ENCODE measurements at places on chromosomes 2 and 18.

DNA sequence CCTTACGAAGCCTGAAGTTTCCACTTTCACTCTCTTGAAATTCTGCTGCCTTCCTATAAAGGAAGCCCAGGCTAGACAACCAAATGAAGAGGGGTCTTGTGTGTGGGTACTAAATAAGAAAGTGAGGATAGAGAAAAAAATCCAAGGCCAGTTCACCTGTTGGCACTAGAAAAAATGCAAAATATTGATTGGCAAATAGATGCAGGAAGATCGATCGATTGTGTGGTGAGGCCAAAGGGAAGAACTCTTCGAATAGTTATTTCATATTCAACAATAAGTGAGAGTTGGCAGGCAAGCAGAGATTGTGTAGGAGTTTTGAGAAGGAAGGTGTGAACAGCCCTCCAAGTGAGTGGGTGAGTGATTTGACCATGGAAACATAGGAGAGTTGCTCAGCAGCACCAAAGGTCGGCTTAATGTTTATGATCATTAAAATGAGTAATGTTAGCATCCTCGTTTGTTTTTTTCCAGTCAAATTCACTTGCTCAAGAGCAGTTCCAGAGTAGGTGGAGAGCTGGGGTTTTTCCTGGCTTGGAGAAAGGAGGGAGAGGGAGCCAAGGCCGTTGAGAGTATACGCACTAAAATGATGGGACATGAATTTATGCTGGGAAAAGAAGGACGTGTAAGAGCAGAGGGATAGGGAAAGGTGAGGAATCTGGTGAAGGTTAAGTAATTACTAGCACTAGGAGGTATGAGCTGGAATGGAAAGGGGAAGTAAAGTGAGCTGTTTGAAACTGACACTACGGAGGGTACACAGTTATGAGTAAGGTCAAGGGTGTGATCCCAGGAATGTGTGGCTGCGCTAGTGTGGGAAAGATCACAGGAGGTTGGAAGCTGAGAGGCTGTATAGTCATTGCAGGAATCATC is 1.1 kb upstream of the NAPG start:
- no peak for DNase-seq

DNA sequence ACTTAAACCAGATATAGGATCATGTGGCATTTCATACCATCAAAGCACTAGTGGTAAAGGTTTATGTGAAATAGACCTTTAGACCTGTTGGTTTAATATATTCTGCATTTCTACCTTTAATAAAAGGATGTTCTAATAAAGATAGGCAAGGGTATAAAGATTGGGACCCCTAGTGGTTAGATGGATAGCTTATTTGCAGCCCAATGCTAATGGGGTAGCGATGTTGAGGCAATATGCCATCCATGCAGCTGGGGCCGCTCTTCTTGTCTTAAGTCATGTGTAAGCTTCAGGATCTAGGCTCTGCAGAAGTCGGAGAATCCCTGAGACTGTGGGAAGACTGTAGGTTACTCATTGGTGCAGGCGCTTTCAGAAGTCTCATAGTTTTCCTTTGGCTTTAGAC is 114.9 kb downstream of the ICOS start:
- DNase-seq: no peak

DNA sequence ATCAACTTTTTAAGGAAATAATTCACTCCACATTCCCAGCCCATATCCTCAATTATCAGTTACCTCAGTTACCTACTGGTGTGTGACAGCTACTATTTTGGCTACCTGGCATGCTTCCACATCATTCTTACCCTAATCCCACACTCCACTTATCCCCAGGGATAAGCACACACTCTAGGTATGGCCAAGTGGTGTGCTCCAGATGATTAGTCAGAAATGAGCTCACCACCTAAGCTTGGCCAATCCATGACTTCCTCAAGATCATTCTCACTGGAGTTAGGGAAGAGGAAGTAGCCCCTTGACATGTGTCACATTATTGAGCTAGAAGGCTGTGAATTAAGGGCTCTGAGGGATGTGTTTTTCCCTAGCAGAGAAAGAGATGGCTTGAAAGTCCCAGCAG is 20.9 kb upstream of the SMAD4 start:
- peak; percentile 36 for DNase-seq

DNA sequence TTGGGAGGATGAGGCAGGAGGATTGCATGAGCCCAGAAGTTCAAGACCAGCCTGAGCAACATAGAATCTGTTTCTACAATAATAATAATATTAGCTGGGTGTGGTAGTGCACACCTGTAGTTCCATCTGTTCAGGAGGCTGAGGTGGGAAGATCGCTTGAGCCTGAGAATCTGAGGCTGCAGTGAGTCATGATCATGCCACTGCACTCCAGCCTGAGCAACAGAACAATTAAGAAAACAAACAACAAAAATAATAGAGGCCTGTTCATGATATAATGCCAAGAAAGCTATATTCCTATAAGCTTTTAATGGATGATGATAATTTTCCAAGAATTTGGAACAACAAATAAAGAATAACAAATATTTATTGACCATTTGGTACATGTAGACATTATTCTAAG is 6.9 kb upstream of the CCBE1 start:
- no peak for DNase-seq

DNA sequence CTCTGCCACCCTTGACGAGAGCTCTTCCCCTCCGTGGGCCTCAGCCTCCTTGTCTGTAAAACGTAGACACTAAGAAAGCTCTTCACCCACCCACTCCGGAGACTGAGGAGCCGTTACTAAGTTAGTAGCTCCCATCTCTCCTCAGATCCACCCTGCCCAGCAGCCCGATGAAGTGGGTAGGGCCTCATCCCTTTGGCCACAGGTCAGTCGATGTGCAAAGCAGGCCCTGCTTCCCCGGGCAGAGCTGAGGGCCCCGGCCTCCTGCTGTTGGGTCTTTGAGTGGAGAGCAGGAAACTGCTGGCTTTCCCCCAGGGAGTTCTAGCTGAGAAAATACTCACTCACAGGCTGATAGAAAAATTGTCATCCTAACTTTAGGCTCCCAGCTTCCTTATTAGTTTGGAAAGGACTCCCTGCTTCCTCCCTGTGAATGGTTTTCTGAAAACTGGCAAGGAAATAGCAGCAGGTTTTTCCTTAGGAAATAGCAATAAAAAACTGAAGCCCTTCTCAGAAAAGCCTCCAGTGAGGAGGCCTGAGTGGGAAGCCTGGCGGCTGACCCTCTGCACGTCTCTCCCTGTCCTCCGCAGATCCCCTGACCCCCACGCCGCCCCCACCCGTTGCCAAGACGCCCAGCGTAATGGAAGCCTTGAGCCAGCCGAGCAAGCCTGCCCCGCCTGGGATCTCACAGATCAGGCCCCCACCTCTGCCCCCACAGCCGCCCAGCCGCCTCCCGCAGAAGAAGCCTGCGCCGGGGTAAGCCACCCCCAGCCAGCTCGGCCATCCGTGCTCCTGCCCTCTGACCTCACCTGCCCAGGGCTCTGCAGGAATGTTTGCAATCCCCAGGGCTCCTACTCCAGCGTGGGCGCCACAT is 30.2 kb downstream of the ITGB1BP1 start:
- no peak for DNase-seq

GRCh38 chr18:44246001-44246400 is 434.7 kb upstream of the SETBP1 start:
- DNase-seq: no peak

GRCh38 chr2:37865640-37866039 is 59.4 kb upstream of the RMDN2 start:
- no peak for DNase-seq

DNA sequence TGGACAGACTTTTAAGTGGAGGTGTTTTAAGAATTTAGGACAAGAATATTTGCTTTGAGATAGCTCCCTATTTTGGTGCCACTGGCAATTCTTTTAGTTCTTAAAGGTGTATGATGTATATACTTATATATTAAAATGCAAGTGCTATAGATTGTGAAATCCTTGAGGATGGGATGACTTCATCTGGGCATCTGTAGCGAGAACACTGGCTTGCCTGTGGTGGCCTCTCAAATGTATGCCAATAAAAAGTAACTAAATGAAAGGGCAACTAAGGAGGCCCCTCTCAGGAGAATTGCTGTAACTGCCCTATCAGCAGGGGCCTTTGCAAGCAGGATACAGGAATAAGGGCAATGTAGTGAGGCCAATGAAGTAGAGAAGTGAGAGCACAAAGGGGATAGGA is 2.6 kb upstream of the THUMPD2 start:
- no peak for DNase-seq

DNA sequence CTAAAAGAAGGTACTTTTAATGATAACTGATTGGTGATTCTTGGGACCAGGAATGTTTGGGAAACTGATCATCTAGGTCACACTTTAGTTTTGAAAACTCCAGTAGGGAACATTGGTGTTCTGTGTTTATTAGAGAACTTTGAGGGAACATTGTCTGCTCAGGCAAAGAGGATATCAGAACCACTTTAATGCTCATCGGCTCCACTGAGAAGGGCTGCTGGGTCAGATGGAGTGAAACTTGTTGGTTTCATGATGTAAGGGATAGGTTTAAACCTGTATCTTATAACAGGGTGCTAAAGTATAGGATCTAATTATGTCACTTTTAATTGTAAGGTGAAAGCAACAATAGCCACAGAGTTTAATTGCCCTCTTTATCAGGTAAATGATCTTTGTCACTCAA is 14.2 kb upstream of the POLI start:
- no peak for DNase-seq

GRCh38 chr2:95734976-95735890 is 143.4 kb downstream of the TRIM43 start:
- DNase-seq: no peak

DNA sequence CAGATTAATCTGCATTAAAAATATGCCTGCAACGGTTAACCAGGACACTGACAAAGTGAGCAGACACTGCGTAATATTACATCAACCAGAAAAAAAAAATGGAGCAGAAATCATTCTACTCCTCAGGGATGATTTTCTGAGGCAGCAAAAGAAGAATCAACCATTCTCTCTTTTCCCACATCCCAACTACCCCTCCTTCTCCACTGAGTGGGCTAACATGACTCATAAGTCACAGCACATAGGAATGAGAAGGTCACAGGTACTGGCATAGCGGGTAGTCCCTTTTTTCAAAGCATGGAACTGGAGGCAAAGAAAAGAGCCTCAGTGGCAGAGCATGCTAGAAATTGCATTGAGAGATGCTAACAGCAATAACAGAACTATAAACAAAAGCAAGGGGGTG is 54.3 kb upstream of the TSPYL6 start:
- no peak for DNase-seq

DNA sequence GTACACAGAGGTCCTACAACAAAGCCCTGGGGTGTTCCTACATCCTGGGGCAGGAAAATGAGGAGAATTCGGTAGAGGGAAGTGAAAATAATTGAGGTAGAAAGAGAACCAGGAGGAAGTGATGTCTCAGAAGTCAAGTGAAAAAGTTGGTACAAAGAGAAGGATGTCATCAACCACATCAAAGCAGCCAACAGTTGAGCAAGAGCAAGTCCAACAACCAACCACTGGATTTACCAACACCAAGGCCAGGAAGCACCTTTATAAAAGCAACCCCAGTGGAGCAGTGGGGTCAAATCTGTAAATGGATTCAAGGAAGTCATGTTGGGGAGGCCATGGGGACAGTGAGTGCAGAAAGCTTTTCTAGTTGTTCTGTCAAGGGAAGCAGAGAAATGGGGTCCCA is 360.4 kb downstream of the ZNF516 start:
- no peak for DNase-seq

DNA sequence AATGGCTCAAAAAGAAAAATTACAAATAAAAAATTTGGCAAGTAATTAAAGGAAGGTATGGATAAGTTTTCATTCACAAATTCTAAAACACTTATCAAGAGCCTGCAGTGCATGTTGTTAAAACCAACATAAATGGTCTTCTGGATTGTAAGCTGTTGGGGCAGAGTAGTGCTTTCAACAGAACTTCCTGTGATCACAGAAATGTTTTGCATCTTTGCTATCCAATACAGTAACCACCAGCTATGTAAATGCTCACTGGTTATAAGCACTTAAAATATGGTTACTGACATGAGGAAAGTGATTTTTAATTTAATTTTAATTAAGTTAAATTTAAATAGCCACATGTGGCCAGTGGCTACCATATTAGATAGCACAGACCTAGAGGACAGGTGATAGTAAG is 133.1 kb downstream of the NBAS start:
- DNase-seq: no peak

Measured in WERI-Rb-1 (cell line).